ENCODE measurements at places on chromosomes 5 and 9.

DNA sequence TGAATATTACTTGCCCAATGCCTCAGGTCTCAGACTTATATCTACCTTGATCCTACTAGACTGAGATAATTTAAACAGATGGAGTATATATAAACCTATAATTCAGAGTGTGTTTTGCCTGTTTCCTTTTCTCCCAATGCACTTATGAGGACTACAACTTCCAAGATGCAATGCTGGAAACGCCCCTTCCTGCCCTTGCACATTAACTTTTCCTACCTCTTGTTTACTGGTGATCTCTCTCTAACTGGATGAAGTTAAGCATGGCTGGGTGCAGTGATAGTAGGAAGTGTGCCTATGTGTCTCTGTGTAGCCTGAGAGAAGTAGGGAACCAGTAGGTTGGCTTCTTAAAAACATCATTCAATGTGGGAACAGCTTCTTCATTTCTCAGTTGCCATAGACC lies 115.2 kb downstream of the SVEP1 start:
- DNase-seq = no peak

GRCh38 chr9:29282121-29282520 lies 1708.8 kb upstream of the C9orf72 start:
- no peak for DNase-seq

DNA sequence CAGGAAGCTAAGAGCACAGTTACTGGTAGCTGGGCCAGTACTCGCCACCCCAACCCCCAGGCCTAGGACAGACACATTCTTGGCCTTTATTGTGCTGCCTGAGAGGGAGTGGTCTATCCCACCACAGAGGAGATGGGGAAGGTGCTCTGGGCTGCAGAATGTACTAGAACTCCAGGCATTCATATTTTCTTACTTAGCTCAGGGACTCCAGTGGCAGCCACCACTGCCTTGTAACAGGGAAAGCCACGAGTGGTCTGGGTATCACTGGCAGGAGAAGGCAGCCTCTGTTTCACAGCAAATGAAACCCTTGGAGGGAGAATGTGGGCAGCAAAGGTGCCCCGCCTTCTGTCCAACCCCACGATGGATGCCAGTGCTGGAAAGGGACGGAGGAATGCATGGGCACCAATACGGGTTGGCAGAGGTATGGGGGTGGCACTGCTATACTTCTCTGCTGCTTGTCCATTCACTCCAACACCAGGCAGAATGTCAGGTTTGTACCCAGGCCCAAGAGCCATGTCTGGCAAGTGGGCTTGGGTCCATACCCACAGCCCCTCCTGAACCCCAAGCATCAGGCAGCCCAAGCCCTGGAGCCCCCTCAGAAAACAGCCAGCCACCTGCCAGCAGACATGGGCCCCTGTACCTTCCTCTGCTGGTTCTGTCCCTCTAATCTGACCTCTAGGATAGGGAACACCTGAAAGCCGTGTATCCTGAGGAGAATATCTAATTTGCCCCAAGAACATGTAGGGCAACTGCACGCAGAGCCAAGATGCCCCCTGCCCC lies 4.6 kb downstream of the SEPTIN8 start:
- DNase-seq = no peak

DNA sequence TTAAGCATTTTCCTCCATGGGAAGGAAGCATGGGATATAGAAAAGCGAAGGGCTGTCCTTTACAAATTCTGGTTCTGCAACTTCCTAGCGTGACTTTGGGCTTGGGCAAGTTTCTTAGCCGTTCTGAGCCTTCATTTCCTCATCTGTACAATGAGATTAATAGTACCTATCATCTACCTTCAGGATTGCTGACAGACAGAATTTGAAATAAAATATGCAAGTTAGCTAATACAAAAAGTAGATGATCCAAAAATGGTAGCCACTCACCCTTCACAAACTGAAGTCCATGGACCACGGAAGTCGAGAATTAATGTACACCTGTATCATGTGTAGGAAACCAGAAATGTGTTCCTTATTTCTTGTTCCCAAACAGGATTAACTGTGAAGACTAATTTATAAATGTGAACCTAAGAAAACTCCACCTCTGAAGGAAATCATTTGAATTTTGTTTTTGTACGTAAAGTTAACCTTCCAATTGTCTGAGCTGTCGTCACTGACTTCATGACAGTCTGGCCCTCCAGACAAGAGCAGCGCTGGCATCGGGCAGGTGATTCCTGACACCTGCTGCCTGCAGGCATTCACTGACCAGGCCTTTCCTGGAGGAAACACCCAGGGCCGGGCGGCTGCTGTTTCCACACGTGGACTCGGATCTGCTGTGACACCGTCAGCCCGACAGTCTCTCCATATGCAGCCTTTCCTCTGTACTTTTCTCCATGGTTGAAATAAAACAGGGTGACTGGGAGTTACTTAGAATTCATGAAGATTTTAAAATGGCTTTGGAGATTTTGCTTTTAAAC lies 63.4 kb downstream of the PSMB7 start:
- DNase-seq = no peak

DNA sequence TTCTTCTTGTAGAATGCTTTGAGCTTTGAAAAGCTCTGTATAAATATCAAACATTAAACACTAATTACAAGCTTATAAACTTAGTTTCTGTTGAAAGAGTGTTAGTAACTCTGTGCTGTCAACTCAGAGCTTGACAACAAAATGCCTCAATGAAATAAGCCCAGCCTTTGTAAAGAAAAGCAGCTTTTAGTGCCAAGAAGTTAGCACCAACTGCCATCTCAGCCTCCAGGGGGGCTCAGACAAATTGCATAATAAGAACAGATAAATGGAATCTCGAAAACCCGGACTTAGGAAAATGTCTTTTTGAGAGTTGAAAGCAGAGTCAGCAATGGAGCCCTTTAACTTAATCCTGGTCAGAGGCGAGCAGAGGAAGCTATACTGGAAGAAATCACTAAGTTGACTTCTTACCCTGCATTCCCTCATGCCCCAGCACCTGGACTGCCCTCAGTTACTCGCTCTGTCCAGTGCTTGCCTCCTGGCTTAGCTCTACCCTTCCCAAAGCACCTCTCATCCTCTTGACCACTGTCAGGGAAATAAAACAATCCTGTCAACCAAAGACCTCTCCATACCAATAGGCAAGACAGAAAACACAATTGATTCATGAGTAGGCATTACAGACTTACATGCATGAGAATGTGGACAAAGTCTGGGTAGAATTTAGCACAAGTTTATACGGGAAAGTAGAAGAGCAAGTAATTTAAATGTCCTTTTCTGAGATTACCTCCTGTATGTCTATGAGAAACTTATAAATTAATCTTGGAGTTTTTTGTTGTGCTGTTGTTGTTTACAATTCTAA lies 352.7 kb downstream of the ZNF608 start:
- DNase-seq = no peak

- DNase-seq = peak; percentile 41
Measured at GRCh38 chr9:128361986-128362646, 9.1 kb upstream of the URM1 start.

DNA sequence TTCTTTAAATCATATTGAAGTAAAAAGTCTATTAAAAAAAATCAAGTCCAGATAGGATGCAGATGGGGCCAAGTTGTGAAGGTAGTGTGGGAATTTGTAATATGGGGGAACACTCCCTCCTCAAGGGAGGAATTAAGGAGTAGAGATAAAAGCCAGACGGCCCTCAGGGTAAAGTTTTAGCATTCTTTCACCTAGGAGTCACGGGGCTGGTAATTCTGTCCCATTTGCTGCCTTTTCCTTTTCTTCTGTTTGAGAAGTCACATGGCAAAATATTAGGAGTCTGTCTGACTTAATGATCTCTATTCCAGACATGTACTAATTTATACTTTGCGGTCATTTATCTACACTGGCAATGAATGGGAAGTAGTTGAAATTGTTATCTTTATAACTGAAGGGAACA lies 61.9 kb downstream of the SNX24 start:
- no peak for DNase-seq

DNA sequence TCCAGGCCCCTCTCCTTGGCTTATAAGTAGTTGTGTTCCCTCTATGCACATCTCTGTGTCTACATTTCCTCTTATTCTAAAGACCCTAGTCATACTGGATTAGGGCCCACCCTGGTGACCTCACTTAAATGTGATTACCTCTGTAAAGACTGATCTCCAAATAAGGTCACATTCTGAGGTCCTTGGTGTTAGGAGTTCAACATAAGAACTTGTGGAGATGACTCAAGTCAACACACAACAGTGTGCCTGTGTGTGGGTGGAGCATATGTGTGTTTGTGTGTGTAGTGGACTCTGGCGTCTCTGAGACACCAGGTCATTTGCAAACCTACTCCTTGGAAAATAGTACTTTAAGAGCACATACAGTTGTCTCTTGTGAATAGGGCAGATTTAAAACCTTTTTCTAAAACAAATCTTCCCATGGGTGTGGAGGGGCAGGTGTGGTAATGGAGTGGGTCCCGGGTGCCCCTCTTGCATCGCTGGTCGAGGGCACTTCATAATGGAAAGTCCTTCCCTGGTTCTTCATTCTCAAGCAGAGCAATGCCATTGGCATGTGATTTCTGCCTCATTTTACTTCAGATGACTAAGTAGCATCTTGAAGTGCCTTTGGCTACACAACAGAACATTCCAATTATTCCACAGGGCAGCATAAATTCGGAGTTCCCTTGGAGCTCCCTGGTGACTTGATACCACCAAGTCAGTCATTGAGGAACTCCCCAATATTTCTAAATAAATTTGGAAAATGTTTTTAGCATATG lies 84.4 kb downstream of the C9orf152 start:
- DNase-seq = no peak

- DNase-seq = no peak
Measured at GRCh38 chr5:158755986-158756385, 343.7 kb downstream of the EBF1 start.

DNA sequence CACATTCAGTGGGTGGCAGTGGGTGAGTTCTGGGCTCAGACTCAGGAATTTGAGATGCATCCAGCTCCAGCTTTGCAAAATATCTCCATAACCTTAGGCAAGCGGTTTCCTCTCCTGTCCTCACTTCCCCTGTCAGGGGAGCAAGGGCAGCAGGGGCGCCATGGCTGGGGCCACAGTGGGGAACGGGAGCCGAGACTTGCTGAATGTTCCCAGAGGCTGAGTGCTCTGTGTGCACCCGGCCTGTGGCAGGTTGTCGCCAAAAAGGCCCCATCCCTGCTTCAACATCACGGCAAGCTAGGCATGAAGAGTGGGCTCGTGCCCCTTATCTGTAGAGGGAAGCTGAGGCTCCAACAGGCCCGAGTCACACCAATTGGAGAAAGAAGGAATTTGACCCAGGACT lies 268.8 kb downstream of the NSG2 start:
- DNase-seq = no peak

DNA sequence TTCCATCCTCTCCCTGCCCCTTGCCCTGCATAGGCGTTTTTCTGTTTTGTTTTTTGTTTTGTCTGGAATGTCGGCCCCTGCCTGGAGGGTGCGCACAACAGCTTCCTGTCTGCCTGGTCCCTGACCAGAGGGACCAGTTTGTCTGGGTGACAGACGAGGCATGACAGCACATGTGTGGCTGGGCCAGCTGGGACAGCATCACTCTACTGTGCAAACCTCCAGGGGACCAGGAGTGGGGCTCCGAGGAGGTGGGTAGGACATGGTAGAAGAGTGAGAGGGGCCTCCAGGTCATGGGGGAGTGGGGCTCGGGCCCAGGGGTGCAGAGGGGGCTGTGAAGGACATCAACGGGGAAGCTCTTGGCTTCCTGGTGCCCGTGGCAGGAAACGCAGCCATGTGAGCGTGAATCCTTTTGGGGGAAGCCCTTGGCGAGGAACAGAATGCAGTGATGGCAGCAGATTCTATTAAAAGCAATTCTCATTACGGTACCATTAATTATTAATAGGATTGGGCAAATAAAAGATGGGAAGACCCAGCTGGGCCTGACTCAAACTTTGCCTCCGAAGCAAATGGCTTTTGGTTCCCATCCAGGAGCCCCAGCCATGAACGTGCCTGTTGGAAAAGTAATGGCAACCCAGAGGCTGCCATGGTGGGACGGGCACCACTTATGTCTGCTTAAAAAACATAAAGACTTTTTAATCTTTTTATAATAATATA lies 184.4 kb upstream of the IER5L start:
- DNase-seq = no peak

DNA sequence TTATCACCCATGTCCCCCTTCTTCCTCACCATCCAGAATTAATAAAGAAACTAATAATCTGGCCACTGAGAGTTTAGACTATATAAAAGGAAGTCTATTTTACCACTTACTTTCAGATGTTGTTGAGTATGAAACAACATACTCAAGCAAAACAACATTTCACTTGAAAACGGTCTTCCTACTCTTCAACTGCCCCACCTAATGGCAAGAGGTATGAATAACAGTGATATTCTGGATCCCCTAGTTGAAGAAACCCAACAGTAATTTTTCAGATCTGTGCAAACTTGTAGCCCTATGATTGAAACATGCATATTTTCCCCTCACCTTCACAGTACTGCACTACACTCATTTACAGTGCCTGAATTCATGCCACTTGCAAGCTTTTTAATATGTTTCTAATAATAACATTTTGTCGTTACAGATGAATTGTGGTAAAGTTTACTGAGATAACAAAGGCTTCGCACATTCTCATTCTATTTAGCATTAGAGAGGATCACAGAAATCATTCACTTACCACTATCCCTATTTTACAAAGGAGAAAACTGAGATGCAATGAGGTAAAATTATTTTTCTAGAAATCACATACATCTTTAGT lies 267.9 kb upstream of the PDE4D start:
- no peak for DNase-seq

GRCh38 chr9:13351778-13352386 lies 72.4 kb upstream of the MPDZ start:
- DNase-seq = no peak

DNA sequence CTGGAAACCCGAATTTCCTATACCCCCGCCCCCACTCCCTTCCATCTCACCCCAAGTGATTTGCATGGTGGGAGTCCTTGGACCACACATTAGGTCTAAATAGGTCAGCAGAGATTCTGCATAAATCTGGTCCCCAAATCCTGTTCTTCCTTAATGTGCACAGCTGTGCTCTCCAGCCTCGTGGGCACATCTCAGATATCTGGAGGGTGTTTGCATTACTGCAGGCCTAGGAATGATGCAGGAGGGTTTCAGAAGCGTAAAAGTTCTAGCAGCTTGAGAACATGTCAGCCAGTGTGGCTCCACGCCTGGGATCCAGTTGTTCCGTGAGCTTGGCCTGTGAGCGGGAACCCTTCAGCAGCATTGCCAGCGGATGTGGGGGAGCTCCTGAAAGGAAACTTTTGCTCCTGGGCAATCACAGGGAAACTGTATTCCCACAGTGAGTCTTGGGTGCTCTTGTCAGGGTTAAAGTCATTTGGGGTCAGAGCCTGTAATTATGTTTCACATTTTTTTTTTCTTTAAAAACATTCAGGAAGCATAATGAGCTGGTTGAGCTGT lies 12.9 kb downstream of the ARHGAP26 start:
- no peak for DNase-seq

GRCh38 chr9:18746631-18747030 lies 272.7 kb downstream of the ADAMTSL1 start:
- DNase-seq = no peak

GRCh38 chr9:942805-943580 lies 33.5 kb upstream of the DMRT3 start:
- DNase-seq = no peak

GRCh38 chr5:25190521-25191000 lies 545.8 kb upstream of the CDH10 start:
- DNase-seq = no peak

Measured in stimulated activated CD8-positive, alpha-beta memory T cell treated with anti-CD3 and anti-CD28 coated beads, Interleukin-7, amount 100 ng/mL, for 4 hours (primary cell).